ENCODE measurements at places on chromosomes 3 and 15.

DNA sequence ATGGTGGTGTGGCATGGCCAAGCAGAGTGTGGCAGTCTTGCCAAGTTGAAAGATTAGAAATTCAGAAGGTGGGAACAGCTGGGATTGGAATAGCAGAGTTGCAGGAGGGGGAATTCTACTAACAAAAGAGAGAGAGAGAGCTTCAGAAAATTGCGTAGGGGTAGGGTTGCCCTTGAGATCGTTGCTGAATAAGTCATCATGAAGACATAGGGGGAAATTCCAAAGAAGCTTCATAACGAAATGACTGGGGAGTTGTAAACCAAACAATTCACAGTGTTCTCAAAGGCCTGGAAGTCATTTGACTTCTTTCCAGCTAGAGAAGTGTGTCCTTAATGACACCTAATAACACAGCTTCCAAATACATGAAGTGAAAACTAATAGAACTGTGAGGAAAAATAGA is 26.3 kb upstream of the TIPARP start:
- DNase-seq: no peak

DNA sequence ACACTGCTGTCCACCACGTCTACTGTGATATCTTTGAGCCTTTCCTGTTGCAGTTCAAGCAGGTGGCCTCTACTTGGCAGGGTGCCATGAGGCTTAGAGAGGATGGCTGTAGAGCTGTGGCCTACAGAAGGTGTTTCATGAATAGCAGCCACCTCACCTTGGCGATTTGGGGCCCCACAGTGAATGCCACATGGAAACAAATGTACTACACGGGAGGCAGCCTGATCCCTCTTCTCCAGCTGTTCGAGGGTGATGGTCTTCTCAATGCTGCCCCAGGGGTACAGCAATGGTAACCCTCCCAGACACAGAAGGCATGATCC is 70.7 kb downstream of the FAM43A start:
- DNase-seq: peak; percentile 48

- DNase-seq: no peak
Observed at GRCh38 chr3:76324101-76324500, 538.8 kb upstream of the ZNF717 start.

DNA sequence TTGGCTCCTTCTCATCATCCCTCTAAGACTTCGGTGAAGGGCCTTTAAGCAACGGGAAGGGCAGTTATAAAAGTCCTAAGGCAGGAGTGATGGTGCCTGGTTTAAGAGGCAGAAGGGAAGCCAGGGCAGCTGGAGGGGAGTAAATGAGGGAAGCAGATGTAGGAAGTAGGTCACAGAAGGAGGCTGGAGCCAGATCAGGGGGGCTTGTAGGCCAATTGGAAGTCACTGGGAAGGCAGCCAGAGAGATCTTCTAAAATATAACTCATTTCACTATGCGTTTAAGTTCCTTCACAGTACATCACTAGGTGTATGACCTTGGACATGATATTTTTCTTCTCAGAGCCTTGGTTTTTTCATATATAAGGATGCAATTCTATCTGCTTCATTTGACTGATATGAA is 94.7 kb downstream of the MYH15 start:
- no peak for DNase-seq

DNA sequence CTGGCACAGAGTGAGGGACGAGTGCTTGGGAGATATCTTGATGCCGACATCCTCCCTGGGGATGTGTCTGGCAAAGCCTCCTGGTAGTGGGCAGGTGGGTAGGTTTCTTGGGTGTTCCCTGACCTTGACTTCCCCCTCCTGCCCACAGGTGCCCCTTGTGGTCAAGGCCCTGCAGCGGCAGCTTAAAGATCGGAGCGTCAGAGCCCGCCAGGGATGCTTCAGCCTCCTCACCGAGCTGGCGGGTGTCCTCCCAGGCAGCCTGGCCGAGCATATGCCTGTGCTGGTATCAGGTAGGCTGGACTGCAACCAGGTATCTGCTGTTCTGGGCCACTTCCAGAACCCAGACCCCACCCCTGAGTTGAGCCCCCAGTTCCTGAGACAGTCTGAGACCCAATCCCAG is 19.2 kb downstream of the CAND2 start:
- no peak for DNase-seq

DNA sequence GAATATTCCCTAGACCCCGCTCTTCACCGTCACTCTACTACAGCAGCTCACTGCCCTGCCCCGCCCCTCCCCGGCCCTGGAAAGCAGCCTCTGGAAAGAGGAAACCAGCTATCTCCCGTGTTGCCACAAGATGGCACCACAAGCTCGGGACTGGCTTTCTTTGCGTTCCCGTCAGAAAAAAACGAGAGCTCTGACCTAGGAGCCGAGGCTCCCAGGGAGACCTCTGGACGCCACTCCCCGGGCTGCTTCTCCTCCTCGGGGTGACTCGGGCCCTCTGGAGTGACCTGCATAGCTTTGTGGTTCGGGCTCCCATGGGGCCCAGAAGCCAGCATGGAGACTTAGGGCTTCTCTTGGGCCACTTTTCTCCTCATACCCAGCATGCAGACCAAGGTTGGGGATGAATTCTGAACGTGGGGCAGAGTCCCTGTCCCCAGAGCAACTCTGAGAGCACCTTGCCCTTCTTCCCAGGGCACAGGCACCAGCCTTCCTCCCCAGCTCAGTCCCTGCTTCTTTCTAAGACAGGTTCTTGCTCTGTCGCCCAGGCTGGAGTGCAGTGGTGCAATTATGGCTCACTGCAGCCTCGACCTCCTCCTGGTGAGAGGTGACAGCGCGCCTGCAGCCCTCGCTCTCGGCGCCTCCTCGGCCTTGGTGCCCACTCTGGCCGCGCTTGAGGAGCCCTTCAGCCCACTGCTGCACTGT is 19.0 kb downstream of the STOML1 start:
- peak; percentile 65 for DNase-seq

GRCh38 chr3:31791090-31791430 is 190.0 kb downstream of the OSBPL10 start:
- no peak for DNase-seq

DNA sequence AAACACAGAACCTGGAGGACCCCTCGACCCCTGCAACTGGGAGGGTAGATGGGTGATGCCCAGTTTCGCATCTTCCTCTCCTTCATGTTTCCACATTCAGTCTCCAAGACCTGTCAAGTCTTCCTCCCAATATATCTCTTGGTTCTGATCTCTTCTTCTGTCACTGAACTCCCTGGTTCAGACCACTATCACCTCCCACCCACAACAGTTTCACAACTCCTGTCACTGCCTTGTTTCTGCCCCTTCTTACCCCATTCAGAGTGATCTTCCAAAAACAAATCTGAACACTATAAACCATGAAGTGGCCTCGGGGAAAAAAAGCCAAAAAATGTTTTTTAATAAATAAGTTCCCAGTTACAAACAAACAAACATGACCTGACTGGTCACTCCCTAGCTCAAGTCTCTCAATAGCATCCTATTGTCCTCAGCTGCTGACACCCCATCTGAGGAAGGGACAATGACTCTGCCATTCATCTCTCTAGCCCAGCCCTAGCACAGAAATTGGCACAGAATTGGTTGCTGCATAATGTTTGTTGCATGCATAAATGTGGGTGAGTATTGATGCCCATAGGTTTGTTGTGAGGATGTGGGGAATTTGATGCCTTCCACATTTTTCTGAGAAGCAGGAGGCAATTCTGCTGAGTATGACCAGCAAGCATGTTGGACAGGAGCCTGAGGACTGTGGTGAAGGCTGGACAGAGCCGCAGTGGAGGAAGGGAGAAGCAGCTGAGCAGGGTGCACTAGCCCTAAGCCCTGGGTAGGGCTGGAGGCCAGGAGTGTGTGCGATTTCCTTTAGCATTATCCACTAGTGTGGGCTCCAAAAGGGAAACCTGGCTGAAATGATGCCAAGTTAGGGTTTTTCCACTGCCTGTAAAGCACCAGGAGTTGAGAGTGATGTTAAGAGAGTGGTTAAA is 12.2 kb upstream of the XYLB start:
- DNase-seq: no peak

DNA sequence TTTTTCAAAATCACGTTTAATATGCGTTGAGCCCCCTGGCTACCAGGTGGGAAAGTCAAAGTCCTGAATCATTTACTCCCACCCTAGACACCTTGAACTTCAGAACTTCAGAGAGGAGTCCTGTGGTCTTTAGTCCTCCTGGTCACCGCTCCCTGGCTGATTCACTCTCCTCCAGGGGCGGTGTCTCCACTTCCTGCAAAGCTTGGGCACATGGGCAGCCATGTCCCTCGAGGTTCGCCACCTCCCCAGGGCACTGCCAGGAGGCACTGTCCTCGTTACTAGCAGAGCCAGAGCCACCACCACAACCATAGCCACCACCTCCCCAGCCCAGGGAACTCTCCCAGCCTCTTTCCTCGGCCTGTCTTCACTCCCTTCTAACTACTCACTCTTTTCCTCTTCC is 31.0 kb downstream of the LOXL1 start:
- DNase-seq: no peak

GRCh38 chr3:32912046-32912445 is 39.4 kb upstream of the CCR4 start:
- DNase-seq: no peak

- no peak for DNase-seq
Observed at GRCh38 chr3:19488939-19489338, 340.6 kb downstream of the KCNH8 start.

- no peak for DNase-seq
Observed at GRCh38 chr3:124282751-124283651, 291.1 kb upstream of the ROPN1 start.

DNA sequence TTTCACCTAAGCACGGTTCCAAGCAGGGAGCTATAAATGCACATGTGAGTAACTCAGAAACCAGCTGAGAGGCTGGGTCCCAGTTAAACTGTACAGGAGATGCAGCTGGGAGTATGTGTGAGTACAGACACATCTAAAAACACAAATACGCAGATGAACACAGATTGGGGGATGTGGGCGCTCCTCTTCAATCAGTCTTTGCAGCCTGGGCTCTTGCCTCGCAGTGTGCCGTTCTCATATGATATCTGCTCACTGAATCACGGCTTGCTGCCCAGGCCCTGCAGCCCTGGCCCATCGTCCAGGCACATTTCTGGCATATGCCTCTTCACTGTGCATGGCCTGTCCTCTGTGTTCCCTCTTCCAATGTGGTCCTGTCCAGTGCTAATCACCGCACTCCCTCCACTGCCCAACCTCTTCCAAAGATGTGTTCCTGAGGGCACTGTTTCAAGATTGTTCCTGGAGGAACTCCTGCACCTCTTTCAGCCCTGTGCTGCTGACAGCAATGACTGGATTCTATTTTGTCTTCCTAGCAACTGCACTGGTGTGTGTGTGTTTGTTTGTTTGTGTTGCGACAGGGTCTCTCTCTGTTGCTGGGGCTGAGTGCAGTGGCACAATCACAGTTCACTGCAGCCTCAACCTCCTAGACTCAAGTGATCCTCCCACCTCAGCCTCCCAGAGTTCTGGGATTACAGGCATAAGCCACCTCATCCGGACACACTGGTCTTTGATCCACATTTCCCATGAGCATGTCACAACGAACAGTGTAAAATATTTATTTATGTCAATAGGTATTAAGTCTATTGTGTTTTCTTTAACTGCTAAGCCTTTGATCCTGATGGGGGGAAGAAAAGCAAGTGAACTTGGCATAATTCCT is 17.0 kb downstream of the CA12 start:
- no peak for DNase-seq

GRCh38 chr3:16849795-16850194 is 35.0 kb upstream of the PLCL2 start:
- DNase-seq: no peak

GRCh38 chr15:43225201-43225949 is 4.6 kb upstream of the EPB42 start:
- peak; percentile 27 for DNase-seq

GRCh38 chr3:176554264-176554663 is 643.0 kb downstream of the TBL1XR1 start:
- peak; percentile 37 for DNase-seq

GRCh38 chr15:44028349-44028748 is 166.7 kb downstream of the FRMD5 start:
- DNase-seq: no peak

DNA sequence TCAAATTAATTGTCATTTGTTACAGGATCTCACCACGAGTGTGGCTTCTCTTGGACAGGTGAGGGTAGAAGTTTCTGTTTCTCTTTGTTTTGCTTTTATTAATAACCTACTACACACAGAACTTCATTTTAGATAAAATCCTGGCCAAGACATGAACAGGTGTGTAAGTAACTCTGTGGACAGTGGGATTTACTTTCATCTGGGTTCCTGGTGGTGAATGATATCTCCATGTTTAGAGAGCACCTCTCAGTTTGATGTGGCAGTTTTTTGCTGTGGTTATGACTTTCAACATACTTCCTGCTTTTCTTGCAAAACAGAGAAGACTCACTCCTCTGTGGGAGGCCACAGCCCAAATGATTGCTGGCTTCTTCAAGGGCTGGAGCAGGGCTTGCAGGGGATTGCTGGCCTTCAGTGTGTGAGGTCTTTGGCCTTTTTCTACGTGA is 71.1 kb upstream of the XCR1 start:
- DNase-seq: no peak

Data from NCI-H510A treated with DMSO at 0.1 percent for 48 hours (cell line).